ENCODE measurements at places on chromosomes 4 and X.

DNA sequence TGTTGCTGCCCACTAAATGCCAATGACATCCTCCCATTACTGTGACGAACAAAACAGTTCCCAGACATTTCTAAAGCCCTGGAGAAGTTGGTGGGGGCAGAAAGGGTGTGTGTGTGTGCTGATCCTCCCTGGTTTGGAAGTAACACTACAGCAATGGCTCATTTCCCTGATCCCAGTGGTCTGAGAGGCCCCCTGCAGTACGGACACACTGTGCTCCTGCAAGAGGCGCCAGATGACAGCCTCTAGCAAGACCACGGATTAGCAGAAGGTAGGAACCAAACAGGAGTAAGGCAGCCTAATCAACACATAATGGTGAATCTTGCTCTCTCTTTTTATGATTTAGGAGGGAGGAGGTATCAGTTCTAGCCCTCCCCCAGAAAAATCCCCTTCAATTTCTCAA is 49.6 kb downstream of the CHRDL1 start:
- no peak for DNase-seq

GRCh38 chr4:94370533-94371254 is 28.1 kb upstream of the HPGDS start:
- DNase-seq = no peak

GRCh38 chr4:130257271-130257670 is 1161.3 kb downstream of the C4orf33 start:
- DNase-seq = peak; percentile 55

- no peak for DNase-seq
Observed at GRCh38 chrX:55111578-55112254, 22.9 kb downstream of the PAGE2 start.

GRCh38 chrX:149124526-149125108 is 380.5 kb downstream of the IDS start:
- no peak for DNase-seq

- no peak for DNase-seq
Observed at GRCh38 chr4:113760094-113760794, 1.3 kb downstream of the CAMK2D start.

DNA sequence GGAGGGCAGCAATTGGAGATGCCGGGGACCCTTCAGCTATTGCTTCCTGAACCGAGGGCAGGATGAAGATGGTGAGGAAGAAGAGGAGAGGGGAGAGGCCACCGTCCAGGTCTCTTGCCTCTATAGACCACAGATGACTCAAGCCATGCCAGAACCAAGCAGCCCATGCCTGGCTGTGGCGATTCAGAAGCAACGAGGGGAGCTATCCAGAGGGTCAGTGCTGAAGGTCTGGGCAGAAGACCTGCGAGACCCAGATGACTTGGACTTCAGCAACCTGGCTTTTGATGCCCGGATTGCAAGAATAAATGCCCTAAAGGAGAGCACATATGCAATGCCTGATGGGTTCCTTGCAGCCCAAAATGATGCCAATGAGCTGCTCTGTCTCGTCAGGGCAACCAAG is 70.2 kb upstream of the PRPS2 start:
- no peak for DNase-seq

GRCh38 chrX:137032341-137032694 is 1.5 kb downstream of the GPR101 start:
- DNase-seq = no peak

GRCh38 chrX:18348047-18348446 is 6.4 kb downstream of the SCML2 start:
- DNase-seq = no peak

DNA sequence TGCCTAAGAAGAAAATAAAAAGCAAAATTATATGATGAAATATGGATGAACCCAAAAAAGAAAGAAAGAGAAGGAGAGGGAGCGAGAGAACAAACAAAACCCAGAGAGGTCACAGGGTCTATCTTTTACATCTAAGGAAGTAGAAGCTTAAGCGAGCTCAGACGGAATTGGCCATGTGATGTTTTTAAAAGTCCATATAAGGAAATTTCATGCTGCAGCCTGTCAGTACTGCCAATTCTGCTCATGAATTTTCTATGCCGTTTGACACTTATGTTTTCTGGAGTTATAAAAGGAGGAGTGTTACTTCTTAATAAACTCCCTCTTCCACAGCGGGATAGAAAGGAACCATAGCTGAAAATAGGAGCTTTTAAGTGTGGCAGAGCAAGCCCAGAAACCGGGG is 32.9 kb upstream of the DCX start:
- no peak for DNase-seq

- no peak for DNase-seq
Observed at GRCh38 chrX:148223361-148223760, 242.2 kb downstream of the FMR1NB start.

GRCh38 chr4:8165374-8165896 is 6.8 kb upstream of the ABLIM2 start:
- no peak for DNase-seq

GRCh38 chrX:134718966-134719317 is 60.7 kb upstream of the PLAC1 start:
- no peak for DNase-seq

DNA sequence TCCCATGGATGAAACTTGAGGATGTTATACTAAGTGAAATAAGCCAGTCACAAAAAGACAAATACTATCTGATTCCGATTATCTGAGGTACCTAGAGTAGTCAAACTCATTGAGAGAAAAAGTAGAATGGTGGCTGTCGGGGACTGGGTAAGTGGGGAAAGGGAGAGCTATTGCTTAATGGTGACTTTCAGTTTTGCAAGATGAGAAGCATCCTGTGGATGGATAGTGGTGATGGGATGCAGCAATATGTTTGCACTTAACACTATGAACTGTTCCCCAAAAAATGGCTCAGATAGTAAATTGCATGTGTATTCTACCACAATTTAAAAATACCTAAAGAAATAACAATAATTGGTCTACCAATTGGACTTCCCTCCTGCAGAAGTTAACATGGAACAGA is 181.5 kb downstream of the SHROOM3 start:
- no peak for DNase-seq

DNA sequence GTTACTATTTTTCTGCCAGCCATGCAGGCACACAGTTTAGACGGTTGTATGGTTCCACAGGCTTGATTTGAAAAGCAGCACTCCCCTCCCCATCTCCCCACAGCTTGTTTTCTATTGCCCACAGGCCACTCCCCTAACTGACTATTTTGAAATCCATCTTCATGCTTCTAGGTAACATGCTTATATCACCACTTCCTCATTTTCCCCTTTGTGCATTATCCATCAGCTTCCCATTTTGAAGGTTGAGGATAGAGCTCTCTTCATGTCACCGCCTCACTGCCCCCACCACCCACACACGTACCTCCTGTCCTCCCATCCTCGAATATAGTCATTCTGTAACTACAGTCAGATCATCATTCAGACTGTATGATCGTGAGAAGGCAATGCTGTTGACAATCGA is 224.7 kb downstream of the MID1 start:
- no peak for DNase-seq

- no peak for DNase-seq
Observed at GRCh38 chr4:108488865-108489264, 131.5 kb upstream of the RPL34 start.

DNA sequence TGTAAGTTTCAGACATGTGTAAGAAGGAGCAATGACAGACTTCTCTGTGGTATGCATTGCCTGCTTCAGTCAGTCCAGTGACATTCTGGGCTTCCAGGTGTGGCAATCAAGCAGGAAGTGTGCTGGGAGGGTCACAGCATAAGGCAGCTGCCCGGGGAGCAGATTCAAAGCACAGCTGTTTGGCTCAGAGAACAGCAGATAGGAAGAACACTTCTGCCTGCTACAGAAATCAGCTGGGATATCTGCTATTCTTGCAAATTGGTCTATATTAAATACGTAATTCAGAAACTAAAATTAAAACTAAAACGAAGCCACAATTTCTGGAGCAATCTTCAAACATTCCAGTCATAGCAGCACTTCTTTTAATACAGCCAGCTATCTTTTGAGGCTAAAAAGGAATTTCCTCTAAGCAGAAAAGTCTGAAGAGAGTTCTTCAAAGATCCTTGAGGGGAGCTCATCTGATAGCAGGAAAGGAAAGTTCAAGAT is 47.5 kb upstream of the GALNT7 start:
- DNase-seq = no peak

DNA sequence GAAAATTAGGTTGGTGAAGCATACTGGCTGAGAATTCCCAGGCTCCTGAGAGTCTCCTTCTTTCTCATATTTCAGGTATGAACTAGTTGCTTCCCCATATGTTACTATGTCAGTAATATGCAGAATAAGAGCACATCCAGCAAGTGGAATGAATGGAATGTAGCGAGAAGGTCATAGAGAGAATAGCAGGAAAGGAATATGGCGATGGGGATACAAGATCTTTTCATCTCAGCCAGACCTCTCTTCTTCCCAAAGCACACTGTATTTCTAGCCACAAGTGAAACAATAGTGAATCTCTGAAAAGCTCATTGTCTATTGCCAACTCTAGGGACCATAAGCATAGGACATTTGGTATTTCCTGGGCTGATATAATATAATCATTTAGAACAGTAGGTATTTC is 54.6 kb upstream of the MMAA start:
- DNase-seq = no peak

- DNase-seq = no peak
Observed at GRCh38 chr4:119755599-119755998, 127.0 kb upstream of the PDE5A start.

DNA sequence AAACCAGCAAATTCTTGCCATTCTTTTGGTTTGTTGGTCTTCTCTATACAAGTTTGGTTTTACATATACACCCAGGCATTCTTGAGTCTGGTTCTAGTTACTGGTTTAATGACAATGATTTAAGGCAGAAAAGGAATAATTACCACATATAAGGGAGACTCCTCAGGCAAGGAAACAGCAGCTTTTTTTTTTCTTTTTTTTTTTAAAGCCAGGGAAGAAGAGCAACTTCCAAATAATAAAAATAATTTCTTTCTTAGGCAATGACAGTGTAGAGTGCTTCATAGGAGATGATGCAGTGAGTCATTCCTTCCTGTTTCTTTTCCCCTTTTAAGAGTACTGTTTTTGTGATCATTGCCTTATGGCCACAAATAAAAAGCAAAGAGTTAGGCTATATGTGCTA is 289.7 kb downstream of the DKK2 start:
- DNase-seq = peak; percentile 86

- DNase-seq = no peak
Observed at GRCh38 chrX:51024106-51024696, 113.7 kb downstream of the BMP15 start.

- no peak for DNase-seq
Observed at GRCh38 chr4:52028970-52029369, 8.8 kb upstream of the LRRC66 start.

GRCh38 chr4:70706516-70706915 is 15.2 kb upstream of the RUFY3 start:
- DNase-seq = no peak

DNA sequence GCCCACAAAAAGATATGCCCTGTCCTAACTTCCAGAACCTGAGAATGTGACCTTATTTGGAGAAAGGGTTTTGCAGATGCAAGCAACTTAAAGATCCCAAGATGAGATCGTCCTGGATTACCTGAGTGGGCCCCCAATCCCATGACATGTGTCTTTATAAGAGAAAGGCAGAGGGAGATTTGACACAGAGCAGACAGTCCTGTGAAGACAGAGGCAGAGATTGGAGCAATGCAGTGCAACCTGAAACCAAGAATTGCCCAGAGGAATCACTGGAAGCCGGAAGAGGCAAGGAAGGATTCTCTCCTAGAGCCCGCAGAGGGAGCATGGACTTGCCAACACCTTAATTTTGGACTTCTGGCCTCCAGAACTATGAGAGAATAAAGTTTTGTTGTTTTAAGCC is 171.5 kb downstream of the SMIM20 start:
- DNase-seq = no peak

DNA sequence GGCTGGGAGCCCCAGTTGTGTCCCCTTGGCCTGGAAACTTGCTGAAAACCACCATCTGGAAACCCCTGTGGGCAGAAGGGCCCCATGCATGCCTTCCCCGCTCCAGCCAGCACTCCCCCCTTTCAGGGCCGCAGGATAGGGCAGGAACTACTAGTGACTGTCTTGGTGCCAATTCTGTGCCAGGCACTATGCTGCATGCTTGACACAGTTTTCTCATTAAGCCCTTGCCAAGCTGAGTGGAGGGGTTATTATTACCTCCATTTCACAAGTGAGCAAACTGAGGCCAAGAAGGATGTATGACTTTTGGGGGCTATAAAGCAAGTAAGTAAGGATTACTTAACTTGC is 73.6 kb upstream of the PJA1 start:
- DNase-seq = no peak

- no peak for DNase-seq
Observed at GRCh38 chr4:14272206-14272605, 644.7 kb upstream of the BOD1L1 start.

DNA sequence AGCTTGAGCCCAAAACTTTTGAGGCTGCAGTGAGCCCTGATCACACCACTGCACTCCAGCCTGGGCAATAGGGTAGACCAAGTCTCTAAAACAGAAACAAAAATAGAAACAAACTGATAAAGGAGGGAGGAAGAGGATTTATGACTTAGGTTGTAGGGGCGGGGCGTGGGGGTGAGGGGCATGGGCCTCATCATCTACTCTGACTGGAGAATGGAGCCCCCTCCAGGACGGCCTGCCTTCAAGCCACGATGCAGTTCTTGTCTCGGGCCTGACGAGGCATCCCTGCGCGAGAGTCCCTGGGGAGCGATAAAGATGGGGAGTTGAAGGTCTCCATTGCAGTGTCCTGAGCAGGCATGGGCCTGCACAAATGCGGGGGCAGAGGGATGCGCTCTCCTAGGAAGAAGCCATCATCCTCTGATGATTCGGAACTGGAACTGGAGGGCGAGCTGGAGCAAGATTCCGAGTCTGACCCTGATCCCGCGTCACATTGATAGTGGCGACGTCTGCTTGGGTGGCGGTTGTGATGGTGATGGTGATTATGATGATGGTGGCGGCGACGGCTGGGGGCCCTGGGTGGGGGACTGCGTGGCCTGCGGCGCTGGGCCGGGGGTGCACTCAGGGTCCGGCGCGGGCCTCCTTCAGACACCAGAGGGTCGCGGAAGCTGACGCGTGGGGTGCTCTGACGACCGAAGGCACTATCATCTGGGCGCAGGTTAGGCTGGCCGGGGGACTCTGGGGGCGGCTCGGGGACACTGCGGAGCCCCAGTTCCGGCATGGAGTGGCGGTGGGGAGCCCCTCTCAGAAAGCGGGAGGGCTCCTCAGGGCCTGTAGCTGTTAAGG is 4.0 kb downstream of the PLP2 start:
- DNase-seq = no peak

DNA sequence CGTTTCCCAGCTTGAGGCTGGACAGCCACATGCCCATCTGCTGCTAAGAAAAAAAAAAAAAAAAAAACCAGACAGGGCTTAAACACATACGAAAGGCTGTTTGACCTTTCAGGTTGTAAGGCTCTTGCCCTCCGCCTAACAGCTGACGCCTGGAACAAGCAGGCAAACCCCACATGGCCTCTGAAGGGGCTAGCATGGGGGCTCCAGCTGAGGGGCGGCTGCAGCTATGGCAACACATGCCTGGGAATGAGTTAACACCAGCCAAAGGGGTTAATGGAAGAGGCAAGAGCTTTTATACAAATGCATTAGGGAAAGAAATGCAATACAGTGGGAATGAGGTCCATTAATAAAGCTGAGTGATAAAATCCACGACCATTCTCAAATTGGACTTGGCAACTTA is 183.6 kb downstream of the ENOX2 start:
- DNase-seq = no peak

- peak; percentile 21 for DNase-seq
Observed at GRCh38 chr4:34720571-34720970, 1523.7 kb downstream of the ARAP2 start.

GRCh38 chr4:41095973-41096372 is 118.4 kb downstream of the APBB2 start:
- DNase-seq = peak; percentile 25

All from GM04503 (cell line).